ENCODE measurements at places on chromosomes 2 and 18. TPM values are rescaled to one million over a fixed set of nuclear protein-coding genes. Genes with fewer than 3 reads are reported as not detected.

The DAW1 gene
- 16.6 TPM for total RNA-seq

- DNase-seq, result no peak
Observed at GRCh38 chr2:223117533-223117932, 65.5 kb downstream of the KCNE4 start.

DNA sequence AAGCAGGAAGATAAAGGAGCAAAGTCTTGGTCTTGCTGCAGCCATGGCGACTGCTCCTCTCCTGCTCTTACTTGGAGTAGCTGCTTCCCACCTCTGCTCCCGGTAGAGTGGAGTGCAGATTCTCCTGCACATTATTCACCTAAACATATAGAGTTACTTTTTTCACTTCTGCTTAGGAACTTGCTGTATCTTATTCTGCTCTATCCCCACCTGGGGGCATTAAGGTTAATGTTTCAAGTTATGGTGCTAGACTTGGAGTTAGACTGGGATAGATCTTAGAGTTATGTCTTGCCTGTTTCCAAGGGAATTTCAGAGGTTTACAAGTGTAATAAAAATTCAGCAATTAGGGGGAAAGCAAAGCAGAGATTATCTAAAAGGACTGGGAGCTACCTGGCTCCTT is 144.2 kb downstream of the SETBP1 start:
- no peak for DNase-seq

The REG3A gene
- total RNA-seq, result not detected

DNA sequence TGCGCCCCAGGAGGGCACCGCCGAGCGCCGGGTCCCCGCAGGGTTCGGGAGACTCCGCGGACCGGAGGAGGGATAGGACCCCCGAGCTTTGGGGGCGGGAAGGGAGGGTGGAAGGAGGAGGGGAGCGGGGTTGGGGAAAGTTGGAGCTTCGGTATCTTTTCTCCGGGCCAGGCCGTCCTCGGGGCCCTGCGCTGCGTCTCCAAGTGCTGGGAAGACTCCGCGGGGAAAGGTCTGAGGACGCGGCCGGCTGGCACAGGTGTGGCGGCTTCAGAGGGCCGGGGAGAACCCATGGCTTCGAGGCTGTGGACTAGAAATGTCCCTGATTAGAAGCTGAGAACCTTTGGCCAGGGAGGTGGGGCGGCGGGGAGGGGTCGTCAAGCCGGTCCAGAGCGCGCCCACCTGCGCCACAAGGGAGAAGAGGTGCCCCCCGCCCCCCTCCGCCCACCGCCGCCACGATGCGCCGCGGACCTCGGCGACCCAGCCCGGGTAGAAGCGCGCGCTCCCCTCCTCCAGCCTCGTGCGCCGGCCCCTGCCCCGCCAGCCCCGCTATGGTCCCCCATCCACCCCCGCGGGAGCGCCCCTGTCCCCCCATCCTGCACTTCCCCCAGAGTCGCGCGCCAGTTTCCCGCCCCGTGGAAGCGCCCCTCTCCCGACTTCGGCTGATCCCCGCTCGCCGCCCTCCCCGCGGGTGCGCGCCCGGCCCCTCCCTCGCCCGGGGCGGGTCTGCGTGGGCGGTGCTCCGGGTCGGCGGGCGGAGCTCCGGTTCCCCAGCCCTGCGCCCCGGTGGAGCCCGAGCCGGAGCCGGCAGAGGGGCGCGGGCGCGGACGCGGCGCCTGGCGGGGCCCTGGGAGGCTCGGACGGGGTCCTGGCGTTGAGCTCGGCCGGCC is at the start of gene SNTG2:
Gene SNTG2, plus strand, starts transcription at position 770 of the 887 bp plus-strand sequence. CDS start 148 bp downstream, outside the sequence.
- no peak for DNase-seq

GRCh38 chr2:48332286-48332685 is 197.7 kb upstream of the STON1 start:
- DNase-seq, result no peak

DNA sequence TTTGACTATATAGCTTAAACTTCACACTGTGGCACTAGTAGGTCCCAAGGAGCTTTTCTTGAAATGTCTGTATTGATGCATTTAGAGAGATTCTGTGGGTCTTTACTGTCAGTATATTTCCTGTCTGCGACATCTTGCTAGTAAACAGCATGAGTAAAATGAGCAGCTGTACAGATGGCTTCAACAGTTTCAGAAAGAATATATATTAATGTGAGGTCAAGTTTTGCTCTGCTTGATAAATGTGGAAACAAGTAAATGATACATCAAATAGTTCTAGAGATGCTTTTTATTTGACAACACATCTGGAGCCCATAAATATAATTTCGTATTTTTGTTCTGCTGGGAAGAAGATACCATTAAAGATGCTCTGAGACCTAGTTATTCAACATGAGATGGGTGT is 310.9 kb upstream of the COL3A1 start:
- no peak for DNase-seq

- peak; percentile 82 for DNase-seq
Observed at GRCh38 chr2:158214431-158214830, 112.8 kb downstream of the UPP2 start.
